ENCODE measurements at places on chromosomes 12 and 14.

GRCh38 chr12:92554158-92555073, 148.4 kb upstream of the PLEKHG7 start:
- DNase-seq = no peak

- no peak for DNase-seq
Measured at GRCh38 chr12:46227616-46228015, 41.2 kb downstream of the SLC38A1 start.

DNA sequence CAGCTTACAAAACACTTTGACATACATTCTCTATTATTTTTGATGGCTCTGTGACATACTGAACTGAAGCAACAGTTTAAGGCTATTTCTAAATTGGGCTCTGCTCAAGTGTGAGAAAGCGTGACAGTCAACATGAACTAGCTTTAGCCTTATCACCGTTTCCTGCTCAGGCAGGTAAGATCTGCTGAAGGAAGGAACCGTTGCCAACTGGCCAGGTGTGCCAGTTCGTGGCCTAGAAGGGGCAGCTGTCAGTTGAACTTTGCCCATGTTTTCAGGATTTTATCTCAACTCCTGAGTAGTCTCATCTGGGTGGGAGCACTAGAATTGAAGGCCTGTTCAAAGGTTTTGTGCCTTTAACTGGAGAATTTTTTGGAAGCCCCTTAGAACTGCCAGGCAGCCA, 79.5 kb downstream of the ETV6 start:
- no peak for DNase-seq

GRCh38 chr14:54480830-54481562, 7.8 kb downstream of the GMFB start:
- no peak for DNase-seq

GRCh38 chr12:73585136-73585535, 952.5 kb upstream of the ATXN7L3B start:
- no peak for DNase-seq

GRCh38 chr12:11830307-11830801, 180.9 kb downstream of the ETV6 start:
- DNase-seq = peak; percentile 30

GRCh38 chr12:34398366-34398705, 376.0 kb downstream of the ALG10 start:
- DNase-seq = no peak

- DNase-seq = peak; percentile 67
Measured at GRCh38 chr12:131608740-131609690, 101.9 kb upstream of the SFSWAP start.

DNA sequence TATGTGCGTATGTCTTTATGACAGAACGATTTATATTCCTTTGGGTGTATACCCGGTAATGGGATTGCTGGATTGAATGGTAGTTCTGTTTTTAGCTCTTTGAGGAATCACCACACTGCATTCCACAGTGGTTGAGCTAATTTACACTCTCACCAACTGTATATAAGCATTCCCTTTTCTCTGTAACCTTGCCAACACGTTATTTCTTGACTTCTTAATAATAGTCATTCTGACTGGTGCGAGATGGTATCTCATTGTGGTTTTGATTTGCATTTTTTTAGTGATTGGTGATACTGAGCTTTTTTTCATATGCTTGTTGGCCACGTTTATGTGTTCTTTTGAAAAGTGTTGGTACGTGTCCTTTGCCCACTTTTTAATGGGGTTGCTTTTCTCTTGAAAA, 49.7 kb downstream of the FRS2 start:
- DNase-seq = no peak

- DNase-seq = no peak
Measured at GRCh38 chr12:27550653-27550975, 26.6 kb downstream of the PPFIBP1 start.

GRCh38 chr12:130335517-130336392, 1.9 kb upstream of the PIWIL1 start:
- DNase-seq = peak; percentile 35

DNA sequence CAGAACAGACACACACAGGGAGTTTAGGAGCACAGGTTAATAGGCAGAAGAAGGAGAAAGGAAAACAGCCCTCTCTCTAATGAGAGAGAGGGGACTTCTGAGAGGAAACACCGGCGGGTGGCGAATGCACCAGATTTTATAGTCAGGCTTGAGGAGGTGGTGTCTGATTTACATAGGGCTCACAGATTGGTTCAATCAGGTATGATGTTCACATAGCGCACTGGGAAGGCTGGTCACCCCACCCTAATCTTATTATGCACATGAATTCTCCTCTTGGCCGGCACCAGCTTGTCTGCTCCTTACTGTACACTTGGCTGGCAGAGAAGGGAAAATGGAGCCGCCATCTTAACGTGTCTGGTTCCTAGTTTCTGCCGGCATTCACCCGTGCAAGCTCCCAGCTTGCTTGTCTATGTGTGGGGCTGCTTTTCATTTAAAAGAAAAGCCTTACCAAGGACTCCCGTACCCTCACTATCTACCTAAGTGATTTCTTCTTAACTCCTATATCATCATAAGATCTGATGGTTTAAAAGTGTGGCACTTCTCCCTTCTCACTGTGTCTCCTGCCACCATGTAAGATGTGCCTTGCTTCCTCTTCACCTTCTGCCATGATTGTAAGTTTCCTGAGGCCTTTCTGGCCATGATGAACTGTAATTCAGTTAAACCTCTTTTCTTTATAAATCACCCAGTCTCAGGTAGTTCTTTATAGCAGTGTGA, 15.1 kb downstream of the BCAT1 start:
- DNase-seq = no peak
